ENCODE measurements at places on chromosomes 13 and 19.

DNA sequence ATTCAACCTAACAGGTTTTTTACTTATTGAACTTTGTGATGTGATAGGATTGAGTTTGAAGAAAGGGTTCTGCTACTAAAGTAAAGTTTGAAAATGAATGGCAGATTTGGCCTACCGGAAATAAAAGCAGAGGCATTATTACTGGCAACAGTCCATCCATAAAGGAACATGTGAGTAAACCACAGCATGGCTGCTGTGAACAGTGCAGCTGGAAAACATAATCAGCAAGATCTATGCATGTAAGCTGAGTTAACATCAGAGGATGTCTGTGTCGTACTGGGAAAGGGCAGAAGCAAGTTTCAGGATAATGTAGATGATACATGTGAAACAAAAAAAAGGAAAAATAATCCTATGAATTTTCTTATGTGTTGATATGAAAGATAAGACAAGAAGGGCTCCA, 87.6 kb downstream of the CYSLTR2 start:
- no peak for DNase-seq

- DNase-seq: no peak
Measured at GRCh38 chr13:93521307-93521706, 294.7 kb downstream of the GPC6 start.

DNA sequence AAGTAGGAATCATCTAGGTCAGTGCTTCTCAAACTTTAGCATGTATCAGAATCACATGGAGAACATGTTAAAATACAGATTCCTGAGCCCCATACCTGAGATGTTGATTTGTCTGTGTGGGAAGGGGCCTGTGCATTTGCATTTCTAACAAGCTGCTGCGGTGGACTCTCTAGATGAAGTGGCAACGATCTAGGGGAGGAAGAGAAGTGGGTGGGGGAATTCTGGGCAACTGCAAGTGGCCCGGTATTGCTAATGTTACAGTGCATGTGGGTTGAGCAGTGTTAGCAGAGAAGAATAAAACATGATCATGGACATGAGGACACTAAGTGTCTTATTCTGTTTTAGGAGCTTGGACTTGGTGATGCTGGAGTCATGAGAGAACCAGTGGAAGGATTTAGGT, 329.0 kb downstream of the OLFM4 start:
- no peak for DNase-seq

DNA sequence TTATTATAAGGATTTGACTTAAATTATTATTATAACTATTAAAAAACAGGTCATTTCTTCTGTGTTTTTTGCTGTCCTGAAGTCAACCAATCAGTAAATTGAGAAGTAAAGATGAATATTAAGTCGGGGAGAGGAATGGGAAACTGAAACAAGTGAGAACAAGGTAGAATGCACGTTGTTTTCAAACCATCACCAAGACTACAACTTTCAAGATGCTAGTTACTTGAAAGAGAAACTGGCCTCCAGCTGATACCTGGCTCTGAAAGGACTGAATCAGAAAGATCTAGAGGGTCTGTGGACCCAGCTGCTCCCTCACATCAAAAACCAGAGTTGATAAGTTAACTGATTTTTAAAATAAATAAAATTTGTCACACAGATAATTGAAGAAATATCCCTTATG, 1301.5 kb upstream of the ATXN8OS start:
- DNase-seq: no peak

- DNase-seq: no peak
Measured at GRCh38 chr19:49884760-49885159, 7.3 kb downstream of the TBC1D17 start.

- no peak for DNase-seq
Measured at GRCh38 chr13:79231887-79232286, 174.2 kb downstream of the RBM26 start.

DNA sequence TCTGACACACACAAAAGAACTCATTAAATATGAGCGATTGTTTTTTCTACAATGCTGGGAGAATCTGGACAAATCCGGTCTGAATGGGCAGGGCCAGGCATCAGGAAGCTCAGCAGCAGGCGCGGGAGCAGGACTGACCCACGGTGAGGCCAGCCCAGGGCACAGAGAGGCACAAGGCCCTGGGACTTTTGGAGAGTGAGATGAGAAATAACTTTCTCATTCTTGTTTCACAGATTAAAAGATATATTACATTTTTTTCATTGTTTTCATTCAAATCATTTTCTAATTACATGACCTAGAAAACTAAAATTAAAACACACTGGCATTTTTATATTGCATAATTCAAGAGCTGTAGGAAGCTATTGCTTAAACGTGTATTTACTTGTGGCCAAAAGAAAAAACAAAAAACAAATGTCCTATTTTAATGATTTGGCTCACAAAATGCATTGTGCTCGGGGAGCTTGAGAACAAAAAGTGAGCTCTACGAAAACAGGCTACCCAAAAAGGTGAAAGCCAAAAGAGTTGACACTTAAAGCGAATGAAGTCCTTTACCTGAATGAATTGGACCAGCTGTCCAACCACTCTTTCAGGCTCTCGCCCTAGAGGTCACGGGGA, 133.1 kb downstream of the TNFRSF19 start:
- no peak for DNase-seq

GRCh38 chr19:29488316-29488715, 37.5 kb upstream of the VSTM2B start:
- DNase-seq: no peak

DNA sequence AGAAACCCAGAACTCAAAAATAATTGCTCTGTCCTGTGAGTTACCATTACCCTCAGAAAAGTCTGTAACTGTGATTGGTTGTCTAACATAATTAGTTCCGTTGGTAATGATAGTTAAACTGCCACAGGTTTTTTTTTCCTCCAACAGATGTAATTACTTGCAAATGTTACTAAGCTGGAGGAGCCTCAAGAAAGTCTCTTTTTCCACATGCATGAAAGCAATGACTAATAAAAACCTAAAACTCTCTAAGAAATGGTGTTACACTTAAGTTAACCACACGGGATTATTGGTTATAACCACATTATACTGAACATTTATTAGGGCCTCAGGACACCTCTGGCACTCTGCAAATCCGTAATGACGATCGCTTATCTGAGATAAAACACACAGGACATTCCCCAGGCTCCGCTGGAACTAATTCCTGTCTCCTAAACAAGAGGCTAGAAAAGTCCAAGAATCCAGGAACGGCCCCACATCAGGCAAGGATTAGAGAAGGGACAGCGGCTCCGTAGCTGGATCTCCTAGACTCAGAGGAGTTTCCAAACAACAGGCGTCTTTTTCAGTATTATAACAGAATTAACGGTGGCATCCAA, 753 bp downstream of the ZNF235 start:
- DNase-seq: no peak

DNA sequence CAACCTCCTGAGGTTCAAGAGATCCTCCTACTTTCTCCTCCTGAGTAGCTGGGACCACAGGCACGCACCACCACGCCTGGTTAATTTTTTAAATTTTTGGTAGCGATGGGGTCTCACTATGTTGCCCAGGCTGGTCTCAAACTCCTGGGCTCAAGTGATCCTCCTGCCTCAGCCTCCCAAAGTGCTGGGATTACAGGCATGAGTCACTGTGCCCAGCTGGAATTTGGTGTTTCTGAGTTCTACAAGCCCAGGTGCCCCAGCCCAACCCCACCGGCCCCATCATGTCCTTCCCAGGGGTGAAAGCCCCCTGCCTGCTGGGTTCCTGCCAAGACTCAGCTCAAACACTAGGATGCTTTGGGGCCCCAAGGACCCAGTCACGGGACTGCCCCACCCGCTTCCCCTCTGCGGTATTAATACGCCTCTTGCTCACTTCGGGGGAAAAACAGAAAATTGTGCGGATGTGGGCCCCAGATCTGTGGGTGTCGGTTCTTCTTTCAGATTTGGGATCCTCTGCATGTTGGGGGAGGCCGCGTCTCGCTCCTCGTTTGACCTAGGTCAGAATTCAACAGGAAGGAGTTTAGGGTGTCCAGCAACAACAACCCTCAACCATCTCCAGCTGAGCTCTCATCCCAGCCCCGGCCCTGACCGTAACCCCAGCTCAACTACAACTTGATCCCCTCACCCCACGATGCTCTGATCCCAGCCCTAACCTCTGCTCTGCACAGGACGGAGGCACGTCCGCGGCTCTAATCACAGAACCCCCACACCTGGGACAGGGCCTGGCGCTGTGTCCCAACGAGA, 3.7 kb upstream of the FCER2 start:
- no peak for DNase-seq

GRCh38 chr13:21069561-21070004, 8.2 kb upstream of the LATS2 start:
- no peak for DNase-seq

- peak; percentile 15 for DNase-seq
Measured at GRCh38 chr19:44141191-44142058, at the start of gene ZNF234. Gene ZNF234, plus strand, starts transcription at chr19:44141554. Its CDS starts 3,079 bp downstream, at chr19:44144633.

DNA sequence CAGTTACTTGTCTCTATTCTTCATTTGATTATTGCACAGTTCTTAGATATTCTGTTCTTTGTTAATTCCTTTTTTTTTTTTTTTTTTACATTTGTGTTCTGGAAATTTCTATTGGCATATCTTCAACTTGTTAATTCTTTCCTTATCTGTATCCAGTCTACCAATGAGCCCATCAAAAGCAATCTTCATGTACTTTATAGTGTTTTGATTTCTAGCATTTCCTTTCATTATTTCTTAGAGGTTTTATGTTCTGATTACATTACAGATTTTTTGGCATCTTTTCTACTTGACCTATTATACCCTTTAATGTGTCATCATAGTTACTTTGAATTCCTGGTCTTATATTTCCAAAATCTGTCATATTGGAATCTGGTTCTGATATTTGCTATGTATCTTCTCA, 2194.8 kb downstream of the PCDH9 start:
- no peak for DNase-seq

DNA sequence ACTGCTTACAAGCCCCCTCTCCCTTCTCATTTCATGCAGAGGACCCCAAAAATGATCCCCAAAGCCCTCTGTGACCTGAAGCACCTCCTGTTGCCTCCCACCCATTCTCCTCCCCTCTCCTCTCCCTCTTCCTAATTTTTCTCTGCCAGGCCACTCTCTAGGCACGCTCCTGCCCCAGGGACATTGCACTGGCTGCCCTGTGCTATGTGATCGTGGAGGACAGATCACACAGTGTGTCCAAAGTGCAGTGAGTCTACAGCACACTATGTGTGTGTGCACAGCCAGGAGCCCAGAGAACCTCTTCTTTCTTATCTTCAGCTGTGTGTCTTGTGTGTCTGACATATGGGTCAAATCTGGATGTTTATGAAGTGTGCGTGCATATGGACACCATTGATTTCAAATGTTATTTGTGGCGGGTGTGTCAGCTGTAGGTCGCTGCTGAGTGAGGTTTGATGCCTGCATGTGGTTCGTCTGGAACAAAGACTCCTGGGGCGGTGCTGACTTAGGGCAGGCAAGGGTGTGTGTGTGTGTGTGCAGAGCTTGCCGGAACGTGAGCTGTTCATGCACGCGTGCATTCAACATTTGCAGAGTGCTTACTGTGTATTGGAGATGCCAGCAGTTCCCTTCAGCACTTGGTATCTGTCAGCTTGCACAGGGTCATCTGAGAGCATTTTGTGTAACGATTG, 2.1 kb upstream of the KLHL26 start:
- no peak for DNase-seq

- DNase-seq: no peak
Measured at GRCh38 chr13:77833331-77833863, 85.2 kb downstream of the EDNRB start.

- DNase-seq: no peak
Measured at GRCh38 chr19:2992958-2993357, 15.6 kb downstream of the TLE6 start.

- DNase-seq: no peak
Measured at GRCh38 chr13:80259159-80259558, 81.8 kb downstream of the SPRY2 start.

- no peak for DNase-seq
Measured at GRCh38 chr19:49859682-49860335, 7.6 kb downstream of the PNKP start.

DNA sequence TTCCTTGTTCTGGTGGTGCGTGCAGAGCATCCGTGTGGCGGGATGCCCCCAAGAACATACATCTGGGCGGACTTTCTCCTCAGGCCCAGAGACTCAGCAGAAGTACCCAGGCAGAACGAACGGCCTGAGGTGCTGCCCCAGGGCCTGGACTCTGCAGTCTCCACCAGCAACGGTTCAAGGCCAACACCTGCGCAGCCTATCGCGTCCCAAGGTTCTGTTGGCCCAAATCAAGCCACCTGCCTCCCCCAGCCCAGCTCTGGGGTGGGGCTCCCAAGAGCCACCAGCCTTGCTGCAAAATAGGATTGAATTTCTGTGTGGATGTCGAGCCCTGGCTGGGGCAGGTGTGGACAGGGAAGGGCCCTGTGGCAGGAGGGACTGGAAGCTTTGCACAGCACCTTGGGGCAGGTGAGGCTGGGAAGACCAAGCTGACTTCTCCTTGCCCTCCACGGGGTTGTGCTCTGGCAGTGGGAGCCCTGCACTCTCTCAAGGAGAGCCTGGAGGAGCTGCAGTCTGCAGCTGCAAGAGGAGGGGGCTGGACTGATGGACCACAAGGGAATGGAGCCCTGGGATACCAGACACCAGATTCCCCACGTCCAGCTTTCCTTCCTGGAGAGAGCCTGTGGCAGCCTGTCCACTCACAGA, 146.9 kb downstream of the ZNF536 start:
- DNase-seq: no peak

- no peak for DNase-seq
Measured at GRCh38 chr19:41265395-41266153, 1.4 kb downstream of the HNRNPUL1 start.

- no peak for DNase-seq
Measured at GRCh38 chr13:33313504-33313903, 27.9 kb upstream of the STARD13 start.

DNA sequence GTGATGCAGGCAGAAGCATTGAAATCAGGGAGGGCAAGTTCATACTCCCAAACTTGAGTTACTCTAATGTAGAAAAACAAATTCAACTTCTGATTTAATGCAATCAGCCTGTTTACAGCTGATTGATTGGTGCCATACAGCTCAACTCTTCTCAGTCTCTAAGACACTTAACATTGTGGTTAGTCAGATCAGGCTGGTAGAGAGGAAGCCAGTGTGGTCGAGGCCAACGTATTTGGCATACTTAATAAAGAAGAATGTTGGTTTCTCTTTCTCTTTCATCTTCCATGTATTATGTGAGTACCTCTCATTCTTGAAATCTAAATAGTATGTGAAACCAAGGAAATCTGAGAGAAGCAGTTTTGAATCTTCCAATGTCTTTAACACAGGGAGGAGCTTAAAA, 255.0 kb upstream of the SLITRK1 start:
- DNase-seq: no peak

GRCh38 chr19:43534816-43535761, 2.1 kb downstream of the ZNF575 start:
- no peak for DNase-seq

DNA sequence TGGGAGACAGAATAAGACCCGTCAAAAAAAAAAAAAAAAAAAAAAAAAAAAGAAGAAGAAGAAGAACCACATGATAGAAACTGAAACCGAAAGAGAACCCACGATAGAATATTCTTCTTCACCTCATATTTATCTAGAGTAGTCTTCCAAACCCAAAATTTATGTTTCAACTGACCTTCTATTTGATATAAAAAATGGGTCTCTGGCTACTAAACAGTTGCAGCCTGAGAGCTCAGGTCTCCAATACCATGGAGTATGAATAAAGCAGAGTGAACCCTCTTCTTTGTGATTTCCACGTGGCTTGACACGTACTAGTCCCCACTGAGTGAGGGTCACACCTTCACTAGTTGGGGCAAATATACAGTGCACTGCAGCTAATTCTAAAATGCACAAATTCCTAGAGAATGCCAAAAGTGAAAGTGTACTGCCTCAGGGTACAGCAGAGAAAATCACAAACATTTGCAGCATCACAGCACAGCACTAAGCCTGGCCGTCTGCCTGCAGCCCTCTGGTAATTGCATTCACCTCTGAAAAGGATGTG, 30.8 kb upstream of the RFC3 start:
- DNase-seq: no peak

- no peak for DNase-seq
Measured at GRCh38 chr13:86788616-86789015, 882.6 kb upstream of the SLITRK5 start.
